Esophagus squamous epithelium (tissue), 5 donors: ENCODE measurements at places on chromosomes 5 and 9.

DNA sequence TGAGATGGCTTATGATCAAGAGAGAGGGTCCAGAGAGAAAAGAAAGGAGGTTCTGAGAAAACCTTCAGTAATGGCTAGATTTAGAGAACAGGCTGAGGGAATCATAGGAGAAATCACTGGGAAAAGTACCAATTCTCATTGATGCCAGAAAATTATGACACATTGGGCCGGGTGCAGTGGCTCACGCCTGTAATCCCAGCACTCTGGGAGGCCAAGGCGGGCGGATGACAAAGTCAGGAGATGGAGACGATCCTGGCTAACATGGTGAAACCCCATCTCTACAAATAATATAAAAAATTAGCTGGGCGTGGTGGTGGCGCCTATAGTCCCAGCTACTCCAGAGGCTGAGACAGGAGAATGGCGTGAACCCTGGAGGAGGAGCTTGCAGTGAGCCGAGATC is 29.5 kb upstream of the PLIN2 start:
- DNase-seq = no peak

DNA sequence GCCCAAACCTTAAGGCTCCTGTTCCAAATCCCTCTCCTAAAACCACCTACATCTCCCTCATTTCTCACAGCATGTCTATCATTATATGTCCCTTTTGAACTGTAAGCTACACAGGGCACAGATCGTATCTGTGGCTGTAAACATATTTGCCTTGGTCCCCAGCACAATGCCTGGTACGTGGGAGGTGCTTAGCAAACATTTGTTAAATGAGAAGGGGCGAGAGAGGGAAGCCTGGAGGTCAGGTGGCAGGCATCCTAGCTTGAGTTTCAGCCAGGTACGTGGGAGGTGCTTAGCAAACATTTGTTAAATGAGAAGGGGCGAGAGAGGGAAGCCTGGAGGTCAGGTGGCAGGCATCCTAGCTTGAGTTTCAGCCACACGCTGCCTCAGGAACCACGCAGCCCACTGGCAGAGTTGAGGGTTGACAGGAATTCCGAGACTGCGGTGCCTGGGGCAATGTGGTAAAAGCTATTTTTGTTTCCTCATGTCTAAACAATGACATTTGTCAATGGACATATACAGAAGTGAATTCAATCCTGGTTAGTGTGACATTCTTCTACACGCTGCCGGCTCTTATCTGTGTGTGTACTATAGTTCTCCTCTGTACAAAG is 113.6 kb downstream of the EFNA5 start:
- no peak for DNase-seq

DNA sequence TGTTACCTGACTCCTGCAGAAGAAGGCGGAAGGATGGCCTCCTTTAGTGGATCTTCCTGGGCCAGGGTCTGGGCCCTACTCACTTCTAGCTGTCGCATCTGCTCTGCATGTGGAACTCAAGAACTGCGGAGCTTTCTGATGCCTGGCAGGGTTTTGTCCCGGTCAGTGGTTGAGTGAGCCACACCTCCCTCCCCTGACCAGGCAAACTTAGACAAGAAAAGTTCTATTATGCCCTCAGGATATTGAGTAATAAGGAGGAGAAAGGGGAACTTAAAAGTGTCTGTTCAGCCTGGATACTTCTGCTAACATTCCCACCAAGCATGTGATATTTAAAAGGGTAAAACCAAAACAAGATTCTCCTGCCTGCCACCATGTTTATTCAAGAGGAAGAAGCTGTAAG is at the start of gene FYB1:
FYB1 (minus strand) TSS at position 127 of the 400 bp plus-strand sequence. CDS start 16,603 bp downstream, outside the sequence.
- no peak for DNase-seq

GRCh38 chr5:79318935-79319614 is 83.1 kb downstream of the JMY start:
- no peak for DNase-seq

DNA sequence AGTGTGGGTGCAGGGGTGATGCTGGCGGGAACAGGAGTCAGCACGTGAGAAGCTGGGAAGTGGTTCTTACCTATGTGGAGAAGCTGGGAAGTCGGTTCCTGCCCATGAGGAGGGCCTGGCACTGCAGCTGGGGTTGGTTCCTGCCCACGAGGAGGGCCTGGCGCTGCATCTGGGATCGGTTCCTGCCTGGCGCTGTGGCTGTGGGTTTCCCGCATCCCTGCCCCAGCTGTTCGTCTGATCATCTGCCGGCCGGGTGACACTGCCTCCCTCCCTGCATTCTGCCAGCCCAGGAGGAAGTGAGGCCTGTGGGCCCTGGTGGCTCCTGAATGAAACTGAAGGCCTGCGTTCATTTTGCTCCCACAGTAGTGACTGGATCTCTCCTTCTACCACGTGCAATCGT is 5.1 kb downstream of the OBP2A start:
- DNase-seq = no peak
